Tibial nerve (tissue), 4 donors: ENCODE measurements at places on chromosomes 7 and 10. TPM values are rescaled to one million over a fixed set of nuclear protein-coding genes. Genes with fewer than 3 reads are reported as not detected.

SLC35G1 gene
- 7.5 TPM for total RNA-seq

ANXA8L1 gene
- total RNA-seq: 7.3 TPM

- DNase-seq: no peak
These were observed 53.3 kb upstream of the CTBP2 start for GRCh38 chr10:125213541-125214282.

DNA sequence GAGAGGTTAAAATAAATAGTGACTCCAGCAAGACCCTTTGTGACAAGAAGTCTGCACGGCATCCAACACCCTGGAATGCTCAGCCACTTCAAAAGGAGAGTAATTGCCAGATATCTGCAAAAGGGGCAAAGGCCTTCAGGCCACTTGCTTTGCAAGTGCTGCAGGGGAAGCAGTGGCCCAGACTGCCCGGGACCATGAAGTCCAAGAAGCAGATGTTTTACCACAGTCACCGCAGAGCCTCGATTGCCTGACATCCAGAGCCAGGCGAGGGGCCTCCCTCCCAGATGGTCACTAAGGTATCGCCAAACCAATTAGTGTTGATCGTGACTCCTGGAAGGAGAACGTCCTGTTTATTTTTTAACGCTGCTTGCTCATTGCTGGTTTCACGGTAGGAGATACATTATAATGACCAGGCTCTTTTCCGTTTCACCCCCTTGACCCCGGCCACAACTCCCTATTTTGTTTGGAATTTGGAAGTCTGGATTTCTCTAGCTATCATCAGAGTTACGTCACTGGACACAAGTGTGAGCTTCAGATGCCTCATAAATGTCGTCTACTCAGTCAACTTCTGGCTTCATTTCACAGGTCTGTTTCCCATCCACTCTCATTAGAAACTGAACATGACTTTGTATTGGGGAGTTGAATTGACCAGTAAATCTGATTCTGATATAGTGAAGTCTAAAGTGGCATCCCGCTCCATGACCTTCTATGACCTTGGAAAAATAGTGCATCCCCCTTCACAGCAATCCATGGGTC lies 276.2 kb downstream of the WDR11 start:
- no peak for DNase-seq

DNA sequence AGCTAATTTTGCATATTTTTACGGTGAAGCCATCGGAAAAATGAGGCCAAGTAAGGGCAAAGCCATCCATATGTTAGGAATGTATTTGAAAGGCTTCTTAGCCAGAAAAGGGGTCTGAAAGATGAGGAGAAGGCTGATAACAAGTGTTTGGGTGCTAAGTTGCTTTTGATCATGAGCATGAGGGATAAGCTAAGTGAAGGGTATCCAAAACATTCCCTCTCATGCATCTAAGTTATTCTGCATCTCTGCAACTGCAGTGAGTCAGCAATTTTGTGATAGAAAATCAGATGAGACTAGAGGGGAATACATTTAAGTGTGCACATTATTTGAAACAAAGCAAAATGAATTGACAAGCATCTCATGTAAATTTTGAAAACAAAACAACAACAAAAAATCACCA lies 282.8 kb downstream of the GPR158 start:
- no peak for DNase-seq

DNA sequence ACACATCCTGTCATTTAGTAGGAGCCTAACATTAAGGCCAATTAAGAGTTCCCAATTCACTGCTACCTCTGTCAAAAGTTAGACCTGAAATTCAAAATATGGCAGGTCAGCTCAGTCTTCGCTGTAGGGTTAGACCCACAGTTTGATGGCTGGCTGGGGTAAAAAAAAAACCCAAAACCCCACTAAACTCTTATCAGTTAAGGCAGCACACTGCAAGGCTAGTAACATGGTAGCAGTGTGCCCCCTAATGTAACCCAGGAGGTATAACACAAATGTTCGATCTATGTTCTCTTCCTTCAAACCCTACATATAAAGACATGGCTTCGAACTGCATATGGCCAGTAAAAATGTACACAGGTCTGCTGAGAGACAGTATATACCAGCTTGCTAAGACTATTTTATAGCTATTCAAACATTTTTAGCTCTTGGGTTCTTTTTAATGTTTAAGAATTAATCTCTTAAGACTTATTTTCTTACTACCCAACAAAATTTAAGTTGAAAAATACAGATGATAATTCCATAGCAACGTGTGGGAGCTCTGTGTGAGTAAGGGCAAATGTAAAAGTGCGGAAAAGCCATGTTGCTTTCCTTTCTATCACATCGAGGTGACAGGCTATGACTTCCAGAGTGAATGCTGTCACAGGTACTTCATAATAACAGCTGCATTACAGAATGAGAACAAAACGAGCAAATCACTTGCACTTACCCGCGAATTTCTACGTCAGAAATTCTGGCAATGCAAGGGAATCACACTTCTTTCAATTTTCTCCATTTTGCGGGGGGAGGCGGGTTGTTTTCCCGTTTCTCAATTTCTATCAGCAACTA lies 168.4 kb upstream of the IMMP2L start:
- DNase-seq: no peak

- no peak for DNase-seq
These were observed 24.9 kb downstream of the CALD1 start for GRCh38 chr7:134804351-134804750.

GRCh38 chr7:33355386-33355785 lies 226.0 kb downstream of the BBS9 start:
- no peak for DNase-seq

GRCh38 chr7:137147338-137147720 lies 196.2 kb downstream of the PTN start:
- DNase-seq: no peak
